T-helper 1 cell (primary cell): ENCODE measurements at places on chromosomes 7 and 10.

- no peak for DNase-seq
Observed at GRCh38 chr10:58373442-58373827, 11.8 kb upstream of the TFAM start.

DNA sequence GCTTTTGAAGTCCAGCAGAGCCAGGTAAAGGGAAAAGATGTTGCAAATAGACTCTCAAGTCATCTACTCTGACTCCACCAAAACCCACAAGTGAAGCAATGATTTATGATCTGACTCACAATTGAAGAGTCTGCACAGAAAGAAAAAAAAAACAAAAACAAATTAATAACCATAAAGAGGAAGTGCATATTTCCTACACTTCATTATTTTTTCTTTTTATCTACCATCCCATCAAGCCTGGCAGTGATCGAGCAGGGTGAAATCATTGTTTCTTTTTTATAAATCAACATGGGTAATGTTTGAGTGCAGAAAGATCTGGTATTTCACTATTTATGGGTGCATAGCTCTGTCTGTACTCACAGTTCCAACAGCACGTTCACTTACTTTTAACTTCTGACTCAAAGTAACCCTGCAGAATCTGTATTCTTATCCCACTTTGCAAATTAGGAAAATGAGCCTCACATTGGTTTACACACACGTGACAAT is 829.0 kb downstream of the TNS3 start:
- DNase-seq: no peak

GRCh38 chr7:2248984-2249694 is 7.1 kb downstream of the NUDT1 start:
- DNase-seq: no peak

DNA sequence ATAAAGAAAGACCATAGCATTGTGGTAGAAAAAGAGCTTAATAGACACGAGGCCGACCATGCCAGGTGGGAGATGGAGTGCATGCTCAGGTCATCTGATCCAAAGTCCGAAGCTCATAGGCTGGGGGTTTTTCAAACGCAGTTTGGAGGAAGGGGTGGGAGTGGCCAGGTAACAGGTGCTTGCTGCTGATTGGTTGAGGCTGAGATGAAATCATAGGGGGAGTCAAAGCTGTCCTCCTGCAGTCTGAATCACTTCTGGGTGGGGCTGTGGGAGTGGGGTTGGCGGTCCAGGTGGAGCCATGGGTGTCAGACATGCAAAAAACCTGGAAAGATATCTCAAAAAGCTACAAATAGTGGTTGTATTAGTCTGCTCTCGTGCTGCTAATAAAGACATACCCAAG is 2.8 kb upstream of the ERCC6 start:
- no peak for DNase-seq

- no peak for DNase-seq
Observed at GRCh38 chr10:102605712-102606111, 38.6 kb upstream of the TRIM8 start.

GRCh38 chr10:76881477-76882220 is 756.0 kb downstream of the KCNMA1 start:
- no peak for DNase-seq

DNA sequence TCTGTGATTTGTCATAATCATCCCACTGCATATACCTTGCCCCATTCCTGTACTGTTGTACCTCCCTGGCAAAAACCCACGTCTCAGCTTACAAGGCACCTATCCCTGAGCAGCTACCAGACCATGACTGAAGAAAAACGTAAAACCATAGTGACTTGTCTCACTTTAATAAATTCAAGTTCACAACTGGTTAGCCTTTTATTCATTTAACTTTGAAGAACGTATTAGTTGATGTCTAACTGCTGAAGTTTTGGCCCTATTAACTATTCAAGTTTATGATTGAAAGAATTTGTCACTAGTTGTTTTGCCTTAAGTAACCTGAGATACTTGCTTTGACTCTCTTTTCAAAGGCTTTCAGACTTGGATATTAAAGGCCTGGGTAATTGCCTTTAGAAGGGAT is 59.7 kb downstream of the GALNT11 start:
- DNase-seq: no peak

- no peak for DNase-seq
Observed at GRCh38 chr10:100089241-100089640, 7.6 kb upstream of the CPN1 start.
